ENCODE measurements at places on chromosomes 5 and 9. TPM values are rescaled to one million over a fixed set of nuclear protein-coding genes. Genes with fewer than 3 reads are reported as not detected.

Gene CCDC183
- 0.73 TPM for total RNA-seq

Gene FXN
- total RNA-seq, result 31.1 TPM

Gene C9orf153
- total RNA-seq, result 0.27 TPM

Gene BTNL9
- not detected for total RNA-seq

Gene CDKN2B
- not detected for total RNA-seq

GRCh38 chr5:139710319-139711066 lies 62.3 kb downstream of the CXXC5 start:
- peaks cover 32% of the 10 kb centered on the region for H3K4me1 ChIP-seq
- DNase-seq, result peak; percentile 89
- H3K27me3 ChIP-seq, result no peaks in the 10 kb centered on the region
- H3K36me3 ChIP-seq, result no peaks in the 10 kb centered on the region
- H3K27ac ChIP-seq, result peak overlapping the region; percentile 76

GRCh38 chr5:95956021-95956899 lies 5.4 kb downstream of the ELL2 start:
- H3K27me3 ChIP-seq, result no peaks in the 10 kb centered on the region
- H3K27ac ChIP-seq, result no peak overlapping the region
- DNase-seq, result no peak
- H3K4me3 ChIP-seq, result no peak overlapping the region

DNA sequence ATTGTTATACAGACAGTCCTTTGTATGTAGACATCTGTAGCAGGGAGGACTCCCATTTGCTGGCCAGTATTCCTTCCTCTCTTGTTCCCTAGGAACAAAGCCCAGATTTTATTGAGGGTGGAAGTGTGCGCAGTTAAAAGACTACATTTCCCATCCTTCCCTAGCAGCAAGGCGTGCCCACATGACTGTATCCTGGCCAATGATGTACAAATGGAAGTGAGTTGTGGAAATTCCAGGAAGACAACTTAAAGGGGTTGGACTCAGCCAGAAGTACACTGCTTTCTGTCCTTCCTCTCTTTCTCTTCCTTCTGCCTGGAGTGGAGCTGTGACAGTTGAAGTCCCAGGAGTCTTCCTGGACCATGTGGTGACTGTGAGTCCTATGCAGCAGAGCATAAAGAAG lies 89.0 kb downstream of the HRH2 start:
- no peak for DNase-seq
- H3K4me1 ChIP-seq, result no peaks in the 10 kb centered on the region
- H3K27ac ChIP-seq, result no peak overlapping the region
- no peaks in the 10 kb centered on the region for H3K27me3 ChIP-seq

GRCh38 chr5:141597814-141598213 lies 21.0 kb downstream of the DIAPH1 start:
- H3K27ac ChIP-seq, result no peak overlapping the region
- no peak for DNase-seq
- peaks cover 67% of the 10 kb centered on the region for H3K4me1 ChIP-seq
- H3K4me3 ChIP-seq, result peak overlapping the region; percentile 2

DNA sequence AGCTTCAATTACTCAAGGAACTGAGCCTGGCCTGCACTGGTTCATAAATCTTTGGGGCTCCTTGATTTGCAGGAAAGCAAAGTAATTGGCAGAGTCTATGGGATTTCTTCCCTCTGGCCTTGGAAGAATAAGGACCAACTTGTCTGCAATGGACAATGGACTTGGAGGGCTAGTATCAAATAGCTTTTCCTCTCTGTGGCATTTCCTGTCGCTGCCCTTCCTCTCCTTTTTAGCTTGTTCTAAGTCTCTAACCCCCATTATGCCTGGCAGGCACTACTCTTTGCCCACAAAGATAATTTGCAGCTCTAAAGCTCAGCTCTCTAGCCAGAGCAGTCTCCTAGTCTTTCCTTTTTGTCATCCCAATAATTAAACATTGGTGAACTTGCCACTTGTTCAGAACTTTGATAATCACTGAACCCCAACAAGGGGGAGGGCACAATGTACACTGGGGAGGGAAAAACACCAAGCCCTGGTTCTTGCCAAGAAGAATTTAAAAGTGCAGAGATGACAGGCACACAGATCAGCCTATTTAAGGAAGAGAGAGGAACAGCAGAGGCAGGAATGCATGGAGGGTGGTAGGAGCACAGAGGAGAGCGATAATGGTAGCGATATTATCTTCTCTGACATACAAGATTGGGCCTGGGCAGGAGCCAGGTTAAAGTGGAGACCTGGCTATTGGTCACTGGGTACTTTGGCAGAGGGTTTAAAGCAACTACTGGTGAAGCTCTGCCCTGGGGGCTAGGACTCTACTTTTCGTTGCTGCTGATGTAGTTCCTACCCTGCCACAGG lies 38.5 kb downstream of the FAM219A start:
- no peak for DNase-seq
- no peaks in the 10 kb centered on the region for H3K4me1 ChIP-seq
- H3K27ac ChIP-seq, result no peak overlapping the region
- no peaks in the 10 kb centered on the region for H3K36me3 ChIP-seq

DNA sequence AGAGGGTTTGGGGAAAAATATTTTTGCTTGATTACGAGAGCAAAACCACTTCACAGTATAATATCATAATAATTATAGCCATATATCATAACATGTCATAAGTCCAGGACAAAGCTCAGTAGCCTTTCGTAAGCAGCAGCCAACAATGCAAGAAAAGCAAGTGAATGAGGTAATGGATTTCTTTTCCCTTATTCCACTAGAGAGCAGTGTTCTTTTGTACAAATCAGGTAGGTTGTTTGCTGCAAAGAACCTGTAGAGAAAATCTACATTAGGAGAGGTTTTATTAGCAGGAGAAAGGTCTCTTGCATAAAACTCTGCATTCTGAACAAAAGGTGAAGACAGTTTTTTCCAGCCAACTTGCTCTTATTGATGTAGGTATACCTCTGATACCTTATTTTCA lies 1033.4 kb downstream of the TLE4 start:
- no peak overlapping the region for H3K27ac ChIP-seq
- H3K4me1 ChIP-seq, result no peaks in the 10 kb centered on the region
- no peaks in the 10 kb centered on the region for H3K27me3 ChIP-seq
- no peak for DNase-seq
- H3K36me3 ChIP-seq, result no peaks in the 10 kb centered on the region

DNA sequence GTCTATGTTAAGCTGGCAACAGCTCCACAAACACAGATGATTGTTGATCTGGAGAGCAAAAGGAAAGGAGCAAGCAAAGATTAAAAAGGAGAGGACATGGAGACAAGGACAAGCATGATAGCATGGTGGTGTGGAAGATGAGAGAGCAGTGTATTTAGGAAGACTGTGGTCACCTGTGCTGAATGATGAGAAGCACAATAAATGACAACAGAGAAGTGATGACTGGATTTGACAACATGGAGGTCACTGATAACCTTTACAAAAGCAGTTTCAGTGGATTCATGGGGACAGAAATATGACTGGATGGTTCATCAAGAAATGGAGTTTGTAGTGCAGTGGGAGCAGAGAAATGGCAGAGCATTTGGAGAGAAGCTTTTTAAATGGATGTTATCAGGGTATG lies 20.2 kb downstream of the TTC33 start:
- H3K27ac ChIP-seq, result no peak overlapping the region
- no peaks in the 10 kb centered on the region for H3K4me1 ChIP-seq
- H3K36me3 ChIP-seq, result no peaks in the 10 kb centered on the region
- DNase-seq, result no peak

DNA sequence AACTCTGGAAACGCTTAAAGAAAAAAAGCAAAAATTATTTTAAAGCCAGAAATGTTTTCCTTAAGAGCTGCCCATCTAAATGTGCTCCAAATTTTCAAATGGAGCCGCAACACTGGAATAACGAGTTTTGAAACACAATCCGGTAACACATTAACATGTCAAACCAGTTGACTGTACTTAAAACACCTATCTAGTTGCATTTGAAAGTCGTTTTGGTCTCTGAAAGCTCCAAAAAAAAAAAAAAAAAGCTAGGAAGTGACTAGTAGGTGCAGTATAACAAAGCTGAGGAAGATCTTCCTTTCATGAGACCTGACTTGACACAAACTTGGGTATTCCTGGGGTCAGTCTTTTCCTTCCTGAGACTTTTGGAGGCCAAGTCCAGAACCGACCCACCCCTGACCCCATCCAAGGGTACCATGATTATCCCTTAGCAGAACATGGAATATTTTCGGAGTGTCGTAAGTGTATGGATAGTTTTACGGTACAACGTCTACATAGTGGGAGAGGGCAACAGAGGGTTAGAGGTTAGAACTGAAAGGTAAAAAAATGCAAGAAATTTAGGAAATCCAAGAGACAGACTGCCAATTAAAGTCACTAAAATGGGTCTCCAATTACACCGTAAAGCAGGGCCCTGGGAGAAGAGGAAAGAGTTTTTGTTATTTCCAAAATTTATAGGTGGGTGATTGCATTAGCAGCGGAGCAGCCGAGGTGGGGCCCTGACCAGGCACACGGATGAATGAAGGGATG lies 812 bp downstream of the CETN3 start:
- peaks cover 13% of the 10 kb centered on the region for H3K4me1 ChIP-seq
- DNase-seq, result no peak
- H3K27ac ChIP-seq, result peak overlapping the region; percentile 95
- no peaks in the 10 kb centered on the region for H3K36me3 ChIP-seq

GRCh38 chr9:113345190-113345589 lies 4.2 kb upstream of the BSPRY start:
- peaks cover 11% of the 10 kb centered on the region for H3K4me1 ChIP-seq
- H3K27ac ChIP-seq, result no peak overlapping the region
- no peaks in the 10 kb centered on the region for H3K36me3 ChIP-seq
- no peak overlapping the region for H3K4me3 ChIP-seq
- peaks cover 10% of the 10 kb centered on the region for H3K27me3 ChIP-seq

- no peaks in the 10 kb centered on the region for H3K36me3 ChIP-seq
- peak overlapping the region; percentile 6 for H3K27ac ChIP-seq
- H3K27me3 ChIP-seq, result peaks cover 8% of the 10 kb centered on the region
- peak; percentile 11 for DNase-seq
Measured at GRCh38 chr9:69168709-69169217, 5.3 kb upstream of the TJP2 start.

GRCh38 chr9:137744632-137745183 lies 125.9 kb downstream of the EHMT1 start:
- H3K4me1 ChIP-seq, result peaks cover 6% of the 10 kb centered on the region
- no peak for DNase-seq
- H3K4me3 ChIP-seq, result no peak overlapping the region
- peaks cover 25% of the 10 kb centered on the region for H3K36me3 ChIP-seq
- no peaks in the 10 kb centered on the region for H3K27me3 ChIP-seq

DNA sequence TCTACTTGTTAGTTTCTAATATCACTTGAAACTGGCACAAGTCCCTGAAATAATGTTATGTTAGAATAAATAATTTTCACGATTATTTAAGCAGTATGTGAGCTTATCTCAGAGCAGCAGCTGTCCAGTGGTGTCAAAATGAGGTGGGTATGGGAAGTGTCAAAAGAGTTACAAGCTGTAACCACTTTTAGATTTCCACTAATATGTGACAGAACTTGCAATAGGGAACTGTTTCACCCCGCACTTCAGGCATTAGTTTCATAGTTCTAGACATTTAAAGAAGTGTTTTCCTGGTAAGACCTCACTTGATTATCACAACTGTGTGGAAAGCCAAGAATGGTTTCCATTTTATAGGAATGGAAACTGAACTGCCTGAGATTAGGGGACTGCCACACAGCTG lies 2.9 kb upstream of the ISCA1 start:
- no peaks in the 10 kb centered on the region for H3K27me3 ChIP-seq
- no peak overlapping the region for H3K27ac ChIP-seq
- no peak for DNase-seq
- peaks cover 19% of the 10 kb centered on the region for H3K4me1 ChIP-seq
- H3K4me3 ChIP-seq, result no peak overlapping the region
- no peaks in the 10 kb centered on the region for H3K36me3 ChIP-seq

- peaks cover 22% of the 10 kb centered on the region for H3K4me1 ChIP-seq
- no peaks in the 10 kb centered on the region for H3K36me3 ChIP-seq
- no peaks in the 10 kb centered on the region for H3K27me3 ChIP-seq
- DNase-seq, result peak; percentile 44
Measured at GRCh38 chr5:173618927-173619519, 2.6 kb upstream of the BOD1 start.

DNA sequence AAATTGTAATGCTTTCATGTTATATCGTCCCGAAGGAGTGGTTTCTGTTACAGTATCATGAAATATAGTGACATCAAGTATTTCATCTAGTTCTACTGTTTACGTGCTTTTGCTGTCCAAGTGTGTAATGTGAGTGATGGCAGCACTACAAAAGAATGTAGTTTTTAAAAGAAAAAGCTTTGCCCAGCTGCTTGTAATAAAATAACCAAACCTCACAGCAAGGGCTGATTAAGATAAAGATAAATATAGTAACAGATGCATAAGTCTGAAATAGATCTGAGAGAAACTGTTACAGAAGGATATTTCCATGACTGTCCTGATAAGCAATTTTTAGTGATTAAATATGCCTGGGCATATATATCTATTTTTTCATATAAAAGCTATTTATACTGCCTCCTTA lies 106.4 kb downstream of the AUH start:
- H3K4me1 ChIP-seq, result no peaks in the 10 kb centered on the region
- no peak overlapping the region for H3K27ac ChIP-seq
- H3K4me3 ChIP-seq, result no peak overlapping the region
- no peaks in the 10 kb centered on the region for H3K27me3 ChIP-seq
- no peaks in the 10 kb centered on the region for H3K36me3 ChIP-seq
- DNase-seq, result no peak

GRCh38 chr5:155332618-155333017 lies 319.1 kb downstream of the KIF4B start:
- DNase-seq, result no peak
- H3K4me1 ChIP-seq, result no peaks in the 10 kb centered on the region
- H3K36me3 ChIP-seq, result no peaks in the 10 kb centered on the region
- no peak overlapping the region for H3K4me3 ChIP-seq
- no peaks in the 10 kb centered on the region for H3K27me3 ChIP-seq

GRCh38 chr5:89417515-89417914 lies 534.5 kb upstream of the MEF2C start:
- H3K27ac ChIP-seq, result no peak overlapping the region
- no peaks in the 10 kb centered on the region for H3K27me3 ChIP-seq
- no peaks in the 10 kb centered on the region for H3K36me3 ChIP-seq
- no peak for DNase-seq

DNA sequence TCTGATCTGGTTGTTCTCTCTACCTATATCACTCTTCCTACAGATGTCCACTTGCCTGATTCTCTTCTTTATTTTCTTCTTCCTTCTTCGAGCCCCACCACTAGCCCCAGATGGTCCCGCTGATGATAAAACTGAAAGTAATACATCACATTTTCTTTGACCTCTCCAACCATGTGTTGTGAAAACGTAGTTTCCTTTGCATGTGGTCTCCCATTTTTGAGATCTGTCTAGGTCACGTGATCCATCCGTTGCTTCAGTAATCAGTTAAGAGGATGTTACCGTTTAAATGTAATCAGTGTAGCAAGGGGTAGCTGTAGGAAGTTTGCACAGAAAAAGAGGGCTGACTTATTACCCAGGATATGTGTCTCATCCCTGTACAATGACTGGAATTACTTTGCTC lies 426.3 kb upstream of the TLE4 start:
- no peak overlapping the region for H3K27ac ChIP-seq
- no peak overlapping the region for H3K4me3 ChIP-seq
- no peak for DNase-seq
- H3K4me1 ChIP-seq, result no peaks in the 10 kb centered on the region

GRCh38 chr5:14600846-14601245 lies 19.3 kb downstream of the OTULINL start:
- no peak overlapping the region for H3K27ac ChIP-seq
- no peak for DNase-seq
- peaks cover 10% of the 10 kb centered on the region for H3K36me3 ChIP-seq
- peaks cover 24% of the 10 kb centered on the region for H3K4me1 ChIP-seq
- H3K4me3 ChIP-seq, result no peak overlapping the region
- H3K27me3 ChIP-seq, result no peaks in the 10 kb centered on the region
